ENCODE measurements at places on chromosomes 11 and 22.

- no peak for DNase-seq
Observed at GRCh38 chr11:130636722-130637464, 188.4 kb downstream of the ADAMTS15 start.

GRCh38 chr22:20164863-20165262 is 14.0 kb upstream of the CCDC188 start:
- DNase-seq, result no peak

GRCh38 chr22:23144432-23144831 is 845 bp upstream of the RAB36 start:
- no peak for DNase-seq

DNA sequence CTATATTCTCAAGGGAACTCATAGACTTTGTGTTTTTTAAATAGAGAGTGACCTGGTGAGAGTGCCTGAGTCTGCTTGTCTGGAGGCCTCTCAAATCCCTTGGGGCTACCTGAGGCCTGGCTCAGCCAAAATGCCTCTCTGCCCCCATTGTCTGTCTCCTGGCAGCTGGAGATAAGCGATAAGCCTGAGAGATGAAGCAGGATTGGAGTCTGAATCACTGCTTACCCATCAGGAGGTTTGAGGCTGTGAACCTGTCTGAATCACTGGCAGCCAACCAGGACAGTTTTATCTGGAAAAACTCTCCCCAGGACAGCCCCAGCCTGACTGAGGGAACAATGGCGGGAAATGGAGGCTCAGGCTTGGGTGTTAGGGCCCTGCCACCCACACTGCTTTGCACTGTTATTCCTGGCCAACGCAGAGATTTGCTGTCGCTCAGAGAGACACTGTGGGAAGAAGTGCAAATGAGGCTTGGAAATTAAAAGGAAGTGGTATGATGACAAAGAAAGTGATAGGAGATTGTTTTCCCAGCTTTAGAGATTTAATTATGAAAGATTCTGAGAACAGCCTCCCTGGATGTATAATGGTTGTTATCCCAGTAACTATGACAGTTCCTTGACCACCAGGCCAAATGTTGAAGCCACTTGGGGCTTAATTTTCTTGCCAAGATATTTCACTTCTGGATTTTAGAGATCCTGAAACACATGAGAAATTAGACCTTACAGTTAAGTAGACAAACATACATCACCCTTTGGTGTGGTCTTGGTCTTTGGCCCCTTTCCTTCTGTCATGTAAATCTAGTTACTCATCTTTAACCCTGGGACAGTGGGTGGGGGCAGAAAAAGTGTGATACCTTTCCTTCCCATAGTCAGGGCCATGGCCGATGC is 102.1 kb downstream of the RASSF10 start:
- no peak for DNase-seq

- DNase-seq, result no peak
Observed at GRCh38 chr22:49487950-49488349, 339.7 kb downstream of the BRD1 start.

GRCh38 chr11:23317816-23318215 is 457.5 kb upstream of the CCDC179 start:
- no peak for DNase-seq

Measured in fibroblast of skin of left quadriceps (primary cell).